ENCODE measurements at places on chromosomes 5 and 9. TPM values are rescaled to one million over a fixed set of nuclear protein-coding genes. Genes with fewer than 3 reads are reported as not detected.

DNA sequence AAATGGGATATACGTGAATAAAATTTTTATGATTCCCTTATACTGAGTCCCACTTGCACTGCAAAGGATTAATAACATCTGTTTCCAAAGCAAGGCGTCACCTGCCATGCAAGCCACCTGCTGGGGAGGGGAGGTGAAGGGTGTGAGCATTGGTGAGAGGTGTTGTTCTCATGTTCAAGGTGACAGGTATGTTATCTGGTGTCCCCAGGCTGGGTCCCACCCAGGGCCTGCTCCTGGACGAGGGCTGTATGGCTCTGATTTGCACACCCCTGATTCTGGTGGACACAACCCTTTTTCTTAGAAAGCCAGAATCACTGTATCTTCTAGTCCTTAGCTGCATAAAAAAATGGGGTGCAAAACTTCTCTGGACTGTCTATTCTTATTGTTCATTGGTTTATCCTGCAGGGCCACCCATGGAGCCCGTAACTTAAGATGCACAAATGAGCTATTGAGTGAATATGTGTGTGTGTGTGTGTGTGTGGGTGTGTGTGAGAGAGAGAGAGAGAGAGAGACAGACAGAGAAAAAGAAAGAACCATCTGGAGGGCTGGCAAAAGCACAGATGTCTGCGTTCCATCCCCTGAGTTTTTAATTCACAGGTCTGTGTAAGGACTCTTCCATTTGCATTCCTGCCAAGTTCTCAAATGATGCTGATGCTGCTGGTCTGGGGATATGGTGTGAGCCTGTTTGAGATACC is 53.7 kb downstream of the SYK start:
- no peak for DNase-seq

GRCh38 chr5:90898326-90899013 is 339.9 kb downstream of the ADGRV1 start:
- DNase-seq: no peak

- DNase-seq: no peak
Observed at GRCh38 chr9:99505936-99506335, 283.9 kb downstream of the SEC61B start.

SLCO6A1 gene
- 6.2 TPM for total RNA-seq

- DNase-seq: no peak
Observed at GRCh38 chr9:2939368-2939767, 95.5 kb upstream of the PUM3 start.

GRCh38 chr9:21800931-21801682 is 1.3 kb upstream of the MTAP start:
- DNase-seq: no peak

ARSI gene
- 19.1 TPM for total RNA-seq

GRCh38 chr5:122126177-122126755 is 3.1 kb upstream of the ZNF474 start:
- DNase-seq: no peak

EIF4E1B gene
- not detected for total RNA-seq

CER1 gene
- total RNA-seq: 1.0 TPM

FGF10 gene
- not detected for total RNA-seq

DNA sequence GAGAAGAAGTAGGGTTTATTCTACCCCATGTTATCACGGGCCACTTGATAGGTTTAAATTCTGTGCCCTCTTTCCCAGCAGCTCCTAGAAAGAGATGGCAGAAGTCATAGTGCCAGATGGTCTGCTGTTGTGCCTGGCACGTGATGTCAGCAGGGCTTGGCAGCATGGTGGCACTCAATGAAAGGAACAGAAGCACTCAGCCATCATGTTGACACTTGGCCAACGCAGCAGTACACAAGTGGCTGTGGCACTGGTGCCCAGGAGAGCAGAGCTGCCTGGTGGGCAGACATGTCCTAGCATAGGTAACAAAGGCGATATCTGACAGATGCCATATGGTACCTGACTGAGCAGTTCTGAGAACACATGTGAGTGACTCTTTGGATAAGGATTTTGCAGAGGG is 796.4 kb upstream of the ACO1 start:
- no peak for DNase-seq

DNA sequence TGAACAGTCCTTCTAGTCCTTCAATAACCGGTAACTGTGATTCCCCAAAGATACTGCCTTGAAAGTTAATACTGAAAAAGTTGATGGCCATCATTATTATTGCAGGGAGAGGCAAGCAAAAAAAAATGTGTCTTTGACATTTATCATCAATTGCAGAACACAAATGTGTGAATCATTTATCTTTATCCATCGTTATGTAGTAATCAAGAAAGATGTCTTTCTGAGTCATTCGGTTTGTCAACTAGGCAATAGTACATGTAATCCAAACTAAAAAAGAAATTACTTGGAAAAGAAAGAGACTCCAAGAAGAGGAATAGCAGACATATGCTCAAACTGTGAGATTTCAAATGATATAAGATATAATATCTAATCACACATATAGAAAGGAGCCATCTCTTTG is 473.0 kb downstream of the CETN3 start:
- no peak for DNase-seq

DNA sequence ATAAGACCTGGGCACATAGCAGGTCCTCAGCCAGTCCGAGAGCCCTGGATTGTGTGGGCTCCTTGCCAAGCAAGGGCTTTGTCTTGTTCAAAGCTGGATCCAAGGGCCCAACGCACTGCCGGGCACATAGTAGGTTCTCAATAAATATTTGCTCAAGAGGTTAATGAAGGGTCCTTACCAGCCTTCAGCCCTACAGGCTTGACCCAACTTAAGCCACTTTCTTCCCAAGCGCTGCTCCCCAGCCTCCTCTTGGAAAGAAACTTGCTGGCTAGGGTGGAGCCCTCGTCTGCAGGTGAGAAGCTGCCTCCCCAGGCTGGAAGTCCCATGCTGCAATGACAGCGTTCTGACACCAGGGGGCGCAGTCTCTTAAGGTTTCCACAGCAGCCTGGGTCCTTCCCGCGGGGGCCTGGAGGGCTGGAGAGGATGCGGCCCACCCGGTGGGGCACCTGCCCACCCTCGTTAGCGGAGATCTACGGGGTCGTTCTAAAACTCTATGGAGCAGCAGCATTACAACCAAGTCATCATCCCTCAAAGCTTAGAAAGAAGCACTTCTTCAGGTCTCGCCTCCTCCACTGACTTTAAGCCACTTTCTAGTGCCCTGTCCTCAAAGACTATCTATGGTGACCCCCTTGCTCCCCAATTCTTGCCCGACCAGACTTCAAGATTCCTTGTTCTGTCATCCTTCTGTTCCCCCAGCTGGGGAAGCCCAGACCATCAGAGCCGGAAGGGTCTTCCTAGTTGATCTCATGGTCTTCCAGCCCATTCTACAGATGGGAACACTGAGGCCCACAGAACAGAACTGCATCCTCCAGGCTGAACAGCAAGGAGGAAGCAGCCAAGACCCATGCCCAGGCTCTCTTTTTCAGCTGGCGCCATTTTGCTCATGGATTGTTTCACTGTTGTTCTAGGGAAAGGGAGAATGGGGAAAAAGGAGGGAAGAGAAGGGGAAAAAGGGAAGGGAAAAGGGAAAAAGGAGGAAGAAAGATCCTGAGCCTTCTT is 115.4 kb downstream of the LHX2 start:
- DNase-seq: peak; percentile 83
